Stimulated activated CD8-positive, alpha-beta memory T cell treated with anti-CD3 and anti-CD28 coated beads, Interleukin-2, amount 100 ng/mL, for 1 hour (primary cell): ENCODE measurements at places on chromosomes 1 and 21.

DNA sequence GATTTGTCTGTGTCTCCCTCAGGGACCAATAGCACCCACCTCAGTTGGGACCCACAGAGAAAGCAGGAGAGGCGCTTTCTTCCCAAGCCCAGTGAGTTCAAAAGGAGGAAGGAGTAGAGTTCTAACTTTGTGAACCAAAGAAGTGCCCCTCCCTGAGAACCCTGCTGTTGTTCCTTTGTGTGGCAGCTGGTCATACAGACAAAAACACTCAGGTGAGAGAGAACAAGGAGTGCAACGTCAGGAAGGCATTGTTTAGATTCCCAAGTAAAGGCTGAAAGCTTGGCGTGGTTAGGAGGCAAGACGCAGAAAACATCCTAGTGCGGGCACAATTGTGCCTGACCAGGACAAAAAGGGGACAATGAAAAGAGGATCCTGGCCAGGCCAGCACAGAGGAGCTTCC, 654.6 kb downstream of the KIF26B start:
- no peak for DNase-seq

- no peak for DNase-seq
Observed at GRCh38 chr1:67676946-67677345, 8.1 kb upstream of the GADD45A start.

DNA sequence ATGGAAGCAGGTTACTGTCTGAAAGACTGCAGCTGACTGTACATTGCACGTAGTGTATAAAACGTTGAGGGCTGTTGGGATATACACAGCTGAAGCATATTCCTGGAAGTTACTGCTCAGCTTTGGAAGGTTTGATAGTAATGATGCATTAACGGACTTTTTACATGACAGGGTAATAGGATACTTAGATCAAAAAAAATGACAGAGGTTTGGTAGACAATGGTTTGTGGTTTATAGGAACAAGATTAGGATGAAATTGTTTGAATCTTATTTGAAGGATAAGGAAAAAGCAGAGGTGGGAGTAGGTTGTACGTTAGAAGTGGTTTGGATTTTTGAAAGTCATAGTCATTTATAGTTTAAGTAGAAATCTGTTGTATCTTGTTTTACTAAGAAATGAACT, 33.0 kb downstream of the ADGRL2 start:
- DNase-seq: no peak

GRCh38 chr21:32112195-32112594, 166.7 kb downstream of the MIS18A start:
- no peak for DNase-seq

DNA sequence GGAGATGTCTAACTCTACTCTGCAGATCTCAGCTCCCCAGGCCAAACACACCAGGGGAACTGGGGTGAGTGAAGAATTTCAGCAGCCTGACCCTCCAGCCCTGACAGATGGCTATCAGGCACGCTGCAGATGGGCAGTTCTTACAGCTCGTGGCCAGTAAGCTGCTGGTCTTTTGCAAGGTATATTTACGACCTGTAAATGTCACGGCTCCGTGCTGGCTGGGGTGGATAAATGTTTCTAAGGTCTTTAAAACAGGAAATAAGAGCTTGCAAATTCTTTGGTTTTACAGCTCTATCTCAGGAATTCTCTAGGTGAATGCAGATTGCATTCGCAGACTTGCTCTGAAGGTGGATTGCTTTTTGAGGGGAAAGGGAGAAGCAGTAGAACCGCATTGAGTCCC, 10.1 kb downstream of the DOP1B start:
- DNase-seq: no peak

DNA sequence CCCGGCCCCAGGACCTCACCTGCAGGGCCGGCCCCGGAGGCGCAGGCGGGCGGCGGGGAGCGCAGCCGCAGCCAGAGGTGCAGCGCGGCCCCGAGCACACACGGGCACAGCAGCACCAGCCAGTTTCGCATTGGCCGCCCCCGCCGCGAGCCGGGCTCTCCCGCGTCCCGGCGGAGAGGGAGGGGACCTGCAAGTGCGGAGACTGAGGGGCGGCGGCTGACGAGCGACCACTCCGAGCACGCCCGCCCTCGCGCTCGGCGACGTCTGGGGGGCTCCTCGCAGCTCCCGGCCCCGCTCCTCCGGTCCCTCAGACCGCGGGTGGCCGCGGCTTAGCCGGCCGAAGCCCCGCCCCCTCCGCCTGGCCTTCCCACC, at the start of gene B3GALNT2:
B3GALNT2 (minus strand) TSS at position 331 of the 372 bp plus-strand sequence; CDS start at position 131, 200 bp downstream.
- no peak for DNase-seq
